ENCODE measurements at places on chromosomes 4 and X.

DNA sequence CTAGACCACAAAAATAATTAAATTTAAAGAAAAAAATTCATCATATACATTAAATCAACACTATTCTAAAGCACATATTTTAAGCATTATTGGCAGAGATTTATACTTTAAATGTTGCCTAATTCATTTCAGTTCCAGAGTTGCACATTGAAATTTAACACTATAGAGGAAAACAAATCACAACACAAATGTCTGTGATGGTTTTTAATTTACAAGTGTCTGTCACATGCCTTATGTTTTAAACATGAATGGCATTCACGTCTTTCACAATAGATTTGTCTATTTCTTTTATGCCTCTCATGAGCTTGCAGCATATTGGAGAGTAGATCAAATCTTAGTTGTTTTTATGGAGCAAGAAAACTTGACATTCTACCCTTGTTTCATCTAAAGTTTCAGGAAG is 811.3 kb downstream of the NLGN4X start:
- no peak for DNase-seq

- DNase-seq: no peak
Observed at GRCh38 chrX:37666516-37666915, 19.1 kb upstream of the XK start.

DNA sequence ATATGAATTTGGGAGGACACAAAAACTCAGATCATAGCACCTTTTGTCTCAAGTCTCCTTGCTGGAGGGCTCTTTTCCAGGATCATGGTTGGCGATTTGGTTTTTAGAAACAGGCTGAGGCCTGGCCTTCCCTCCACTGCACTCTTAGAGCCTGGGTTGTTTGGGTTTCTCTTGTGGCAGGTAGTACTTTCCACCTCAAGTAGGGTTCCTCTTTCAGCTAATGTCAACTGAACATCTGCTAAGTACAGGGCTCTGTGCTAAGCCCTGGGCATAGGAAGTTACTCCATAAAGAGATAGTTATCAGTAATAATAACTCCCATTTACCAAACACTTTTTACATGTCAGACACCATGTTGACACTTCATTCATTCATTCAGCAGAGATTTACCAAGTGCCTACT is 28.2 kb upstream of the APLN start:
- DNase-seq: no peak

DNA sequence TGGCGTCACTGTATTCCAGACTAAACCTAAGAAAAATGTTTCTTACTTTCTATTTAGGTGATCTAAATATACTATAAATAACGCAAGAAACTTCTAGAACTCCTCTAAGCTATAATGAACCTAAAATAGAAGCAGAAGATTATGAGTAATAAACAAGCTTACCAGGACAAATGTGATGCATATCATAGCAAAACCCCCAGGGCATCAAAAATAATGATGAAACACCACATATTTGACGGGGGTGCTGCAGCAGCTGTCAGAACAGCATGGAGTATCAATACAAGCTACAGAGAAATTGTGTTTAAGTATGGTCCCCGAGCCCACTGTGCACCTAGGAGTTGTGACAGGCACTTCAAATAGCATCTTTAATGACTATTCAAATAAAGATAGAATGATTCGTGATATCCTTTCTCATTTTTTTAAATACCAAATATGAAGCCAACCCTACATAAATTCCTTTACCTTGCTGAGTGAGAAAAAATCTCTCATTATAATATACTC is 337.3 kb downstream of the CENPC start:
- no peak for DNase-seq

DNA sequence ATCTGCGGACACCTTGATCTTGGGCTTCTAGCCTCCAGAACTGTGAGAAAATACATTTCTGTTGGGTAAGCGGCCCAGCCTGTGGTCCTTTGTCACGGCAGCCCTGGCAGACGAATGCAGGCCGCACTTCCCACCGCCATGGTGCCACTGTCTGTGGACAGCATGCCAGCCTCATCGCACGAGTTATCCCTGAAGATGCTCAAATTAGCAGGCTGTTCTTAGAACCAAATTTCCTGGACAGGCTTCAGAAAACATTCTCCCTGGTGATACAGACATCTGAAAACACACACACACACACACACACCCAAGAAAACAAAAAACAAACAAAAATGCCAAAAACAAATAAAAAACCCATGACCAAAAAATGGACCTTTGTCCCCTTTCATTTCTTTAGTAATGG is 343.5 kb upstream of the GATB start:
- DNase-seq: no peak

- DNase-seq: no peak
Observed at GRCh38 chr4:169167957-169168858, 102.5 kb downstream of the SH3RF1 start.

- no peak for DNase-seq
Observed at GRCh38 chrX:116526010-116526409, 63.2 kb upstream of the CT83 start.

DNA sequence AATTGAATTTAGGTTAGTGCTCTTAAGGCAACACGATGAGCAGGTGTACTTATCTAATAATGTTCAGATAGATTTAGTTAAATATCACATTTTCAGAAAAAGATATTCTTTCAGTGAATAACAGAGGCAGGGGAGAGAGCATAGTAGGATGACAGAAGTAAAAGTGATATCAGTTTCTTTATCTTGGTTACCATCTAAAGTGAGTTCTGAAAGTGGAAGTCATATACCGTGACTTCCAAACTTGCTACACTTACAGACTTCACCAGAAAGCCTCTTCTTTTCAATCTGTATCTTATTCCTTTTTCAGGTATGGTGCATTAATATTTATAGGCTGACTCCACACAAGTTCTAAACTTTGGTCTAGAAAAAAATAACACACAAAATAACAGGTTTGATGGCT is 124.9 kb downstream of the POU4F2 start:
- DNase-seq: no peak
